Stimulated activated CD4-positive, alpha-beta T cell treated with anti-CD3 and anti-CD28 coated beads, TNF-alpha, amount 100 ng/mL, for 24 hours (primary cell): ENCODE measurements at places on chromosomes 1 and 21.

GRCh38 chr21:35818597-35818996 is 241.7 kb downstream of the SETD4 start:
- DNase-seq, result no peak

GRCh38 chr1:109821221-109821669 is 57.5 kb upstream of the EPS8L3 start:
- DNase-seq, result no peak

- DNase-seq, result peak; percentile 70
Observed at GRCh38 chr1:9426291-9426711, 113.0 kb upstream of the SLC25A33 start.

- DNase-seq, result no peak
Observed at GRCh38 chr1:71080230-71080738, 551 bp downstream of the ZRANB2 start.

DNA sequence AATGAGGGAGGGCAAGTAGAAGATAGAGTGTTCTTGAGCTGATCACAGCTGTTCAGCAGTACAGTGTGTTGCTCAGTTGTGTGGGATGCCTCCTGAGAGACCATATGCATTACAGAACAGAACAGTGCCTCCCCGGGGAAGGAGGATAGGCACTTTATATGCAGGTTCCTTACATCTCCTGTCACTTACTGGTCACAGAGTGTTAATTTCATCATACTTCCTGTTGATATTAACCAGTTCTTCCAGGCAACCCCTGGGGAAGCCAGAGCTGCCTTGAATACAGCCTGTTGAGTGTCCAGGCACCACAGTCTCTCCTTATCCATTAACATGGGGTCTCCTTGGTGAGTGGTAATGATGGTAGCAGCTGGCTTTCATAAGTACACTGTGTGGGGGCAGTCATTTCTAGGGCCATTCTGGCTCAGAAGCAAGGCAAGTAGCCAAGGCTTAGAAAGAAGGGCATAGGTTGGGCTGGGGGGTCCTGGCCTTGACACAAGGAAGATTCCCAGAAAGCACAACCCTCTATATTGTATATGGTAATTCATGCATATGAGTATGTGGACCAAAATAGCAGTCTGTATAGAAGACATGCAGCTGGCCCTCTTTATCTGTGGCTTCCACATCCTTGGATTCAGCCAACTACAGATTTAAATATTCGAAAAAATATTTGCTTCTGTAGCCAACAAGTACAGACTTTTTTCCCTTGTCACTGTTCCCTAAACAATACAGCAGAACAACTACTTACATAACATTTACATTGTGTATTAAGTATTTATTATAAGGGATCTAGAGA is 142.4 kb downstream of the ZP4 start:
- no peak for DNase-seq

DNA sequence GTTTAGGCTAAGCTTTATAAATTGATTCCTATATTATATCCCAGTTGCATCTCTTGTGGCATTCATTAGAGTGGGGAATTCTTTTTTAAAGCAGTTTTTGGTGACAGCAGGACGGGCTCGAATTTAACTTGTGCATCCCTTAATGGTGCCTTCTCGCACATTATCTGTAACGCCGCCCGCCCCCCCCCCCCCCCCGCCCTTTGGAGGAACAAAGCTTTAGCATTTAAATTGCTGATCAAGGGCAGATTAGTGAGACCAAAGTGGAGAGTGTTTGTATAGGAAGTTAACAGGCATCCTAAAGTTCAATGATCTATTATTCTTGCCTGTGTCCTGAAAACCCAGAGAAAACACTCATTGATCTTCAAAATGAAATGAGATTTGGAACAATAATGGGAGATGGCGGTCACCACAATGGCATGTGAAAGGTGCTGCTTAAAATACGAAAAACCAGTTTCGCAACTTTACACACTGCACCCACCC is 2.2 kb downstream of the LMO4 start:
- no peak for DNase-seq

DNA sequence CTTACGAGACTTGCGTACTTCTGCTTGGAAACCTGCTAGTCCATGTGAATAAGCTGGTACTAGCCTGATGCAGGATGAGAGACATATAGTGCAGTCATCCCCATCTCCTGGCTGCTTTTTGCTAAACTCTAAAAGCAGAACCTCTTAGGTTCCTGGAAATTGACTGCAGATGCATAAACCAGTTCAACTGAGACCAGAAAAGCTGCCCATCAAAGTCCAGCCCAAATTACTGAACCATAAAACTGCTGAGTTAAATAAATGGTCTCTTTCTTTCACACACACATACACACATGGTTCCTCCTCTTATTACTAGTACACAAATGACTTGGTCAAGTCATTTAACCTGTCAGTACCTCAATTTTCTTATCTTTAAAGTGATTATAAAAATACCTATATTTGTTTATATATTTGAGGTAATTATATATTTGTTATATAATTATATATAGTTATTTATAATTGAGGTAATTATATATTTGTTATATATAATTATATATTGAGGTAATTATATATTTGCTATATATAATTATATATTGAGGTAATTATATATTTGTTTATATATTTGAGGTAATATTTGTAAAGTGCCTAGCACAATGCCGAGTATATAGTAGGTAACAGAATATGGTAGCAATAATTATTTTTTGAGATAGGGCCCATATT is 25.2 kb upstream of the RABGAP1L start:
- no peak for DNase-seq

DNA sequence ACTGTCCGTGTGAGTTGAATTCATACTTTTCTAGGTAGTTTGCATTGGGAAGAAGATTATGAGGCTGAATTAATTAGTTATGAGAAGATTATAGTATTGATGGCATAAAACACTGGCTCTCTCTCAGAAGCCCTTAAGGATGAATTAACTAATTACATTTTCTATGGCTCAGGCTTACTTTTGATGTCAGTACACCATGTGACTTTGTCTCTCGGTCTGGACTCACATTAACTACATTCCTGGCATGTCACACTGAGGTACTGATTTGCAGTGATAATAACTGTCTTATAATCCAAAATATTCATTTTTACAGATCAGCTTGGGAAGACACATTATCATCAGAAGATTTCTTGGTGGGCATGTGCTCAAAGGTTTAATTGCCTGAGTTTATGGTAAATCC is 362.2 kb downstream of the ZP4 start:
- no peak for DNase-seq

GRCh38 chr1:109250454-109251276 is 1.3 kb downstream of the CELSR2 start:
- no peak for DNase-seq

DNA sequence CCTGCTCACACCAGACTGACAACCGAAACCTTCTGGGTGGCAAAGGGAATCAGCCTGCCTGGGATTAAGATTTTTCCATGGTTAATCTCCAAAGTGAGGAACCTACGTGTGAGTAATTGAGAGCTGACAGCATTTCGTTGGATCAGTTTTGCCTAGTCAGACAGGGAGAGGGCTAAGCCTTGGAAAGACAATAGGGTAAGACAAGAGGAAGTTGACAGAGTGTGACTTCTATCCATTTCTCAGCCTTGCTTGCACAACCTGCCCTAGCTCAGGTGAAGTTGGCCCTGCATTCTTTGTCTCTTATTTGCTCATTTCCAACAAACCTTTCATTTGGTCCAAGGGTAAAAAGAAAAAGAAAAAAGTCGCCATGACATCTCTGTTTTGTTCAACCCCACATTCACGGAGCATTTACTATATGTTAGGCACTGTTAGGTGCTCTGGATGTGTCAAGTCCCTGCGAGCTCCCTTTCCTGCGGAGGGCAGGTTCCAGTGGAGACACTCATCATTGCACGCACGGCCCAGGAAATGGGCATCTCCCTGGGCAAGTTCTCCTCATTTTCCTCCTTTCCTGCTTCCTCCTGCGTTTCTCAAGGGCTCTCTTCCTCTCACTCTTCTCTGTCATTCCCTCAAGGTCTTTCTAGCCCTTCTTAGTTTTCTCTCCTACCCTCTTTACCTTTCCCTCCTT is 23.3 kb downstream of the KIRREL1 start:
- DNase-seq, result no peak

- no peak for DNase-seq
Observed at GRCh38 chr1:201503397-201504176, 3.3 kb downstream of the CSRP1 start.

DNA sequence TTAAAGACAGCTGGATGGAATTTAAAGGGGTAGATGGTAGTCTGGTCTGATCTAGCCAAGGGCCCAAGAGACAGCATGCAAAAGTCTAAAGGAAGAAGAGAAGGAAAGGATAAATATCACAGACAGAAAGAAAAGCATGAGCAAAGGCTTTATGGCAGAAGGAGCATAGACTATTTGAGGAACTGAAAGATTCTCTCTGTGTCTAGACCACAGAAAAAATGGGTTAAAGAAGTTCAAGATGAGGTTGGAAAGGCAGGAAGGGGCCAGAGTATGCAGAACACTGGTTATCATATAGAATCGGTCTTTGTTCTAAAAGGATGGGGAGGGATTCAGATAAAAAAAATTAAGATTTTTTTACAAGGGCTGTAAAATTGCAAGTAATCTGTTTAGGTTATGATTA is 136.8 kb upstream of the SGIP1 start:
- no peak for DNase-seq

DNA sequence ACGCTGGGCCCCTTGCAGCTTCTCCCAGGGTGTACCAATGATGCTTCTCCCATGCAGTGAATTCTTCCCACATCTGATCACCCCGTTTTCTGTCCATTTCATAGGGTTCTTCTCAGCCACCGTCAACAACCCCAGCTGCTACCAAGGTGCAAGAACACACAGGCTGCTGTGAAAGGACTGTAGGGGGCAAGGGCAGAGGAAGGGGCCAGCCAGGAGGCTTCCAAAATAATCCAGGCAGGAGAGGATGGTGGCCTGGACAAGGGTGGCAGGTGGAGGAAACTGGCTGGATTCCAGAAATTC is 113.3 kb upstream of the WNT4 start:
- DNase-seq, result no peak

DNA sequence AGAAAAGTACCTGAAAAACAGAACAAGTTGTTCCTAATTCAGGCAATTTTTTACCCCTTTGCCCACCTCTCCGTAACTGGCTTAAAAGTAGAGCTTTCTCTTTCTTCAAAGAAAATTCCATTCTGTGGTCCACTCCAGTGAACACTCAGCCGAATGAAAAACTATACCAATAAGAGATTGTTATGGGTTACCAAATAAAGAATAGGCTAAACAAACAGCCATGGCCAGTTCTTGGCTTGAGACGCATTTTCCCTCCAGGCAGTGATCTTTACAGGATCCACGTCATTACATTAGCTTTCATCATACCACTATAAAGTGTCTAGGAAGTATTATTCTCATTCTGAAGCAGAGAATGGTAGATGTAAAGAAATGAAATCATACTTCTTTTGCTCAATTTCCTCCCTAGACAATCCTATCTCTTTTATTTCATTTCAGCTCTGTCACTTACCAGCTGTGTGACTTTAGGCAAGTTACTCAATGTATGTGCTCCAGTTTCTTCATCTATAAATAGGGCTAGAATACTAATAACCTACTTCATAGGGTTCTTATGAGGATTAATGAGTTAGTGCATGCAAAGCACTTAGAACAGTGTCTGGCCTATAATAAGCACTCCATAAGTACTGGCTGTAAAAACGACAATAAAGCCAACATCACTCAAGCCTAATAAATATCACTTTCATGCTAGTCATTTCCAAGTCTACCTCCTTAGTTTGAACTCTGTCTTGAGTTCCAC is 26.5 kb upstream of the TRIM45 start:
- no peak for DNase-seq

DNA sequence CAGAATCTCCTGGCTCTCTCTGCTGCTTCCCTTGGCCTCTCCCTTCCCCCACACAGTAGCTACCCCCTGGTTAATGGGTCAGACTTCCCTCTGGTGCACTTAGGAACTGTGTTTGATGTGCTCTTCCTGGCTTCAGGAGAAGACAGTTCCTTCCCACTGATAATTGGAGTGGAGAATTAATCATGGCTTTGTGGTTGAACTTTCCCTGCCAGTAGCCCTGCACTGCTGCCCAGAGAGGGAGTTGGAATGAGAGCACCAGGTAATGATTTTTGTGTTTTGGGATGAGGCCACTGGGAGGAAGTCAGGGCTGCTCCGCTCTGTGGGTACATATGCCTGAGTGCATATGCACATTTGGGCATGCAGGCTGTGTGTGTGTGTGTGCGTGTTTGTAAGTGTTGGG is 39.7 kb upstream of the PADI2 start:
- no peak for DNase-seq

- DNase-seq, result no peak
Observed at GRCh38 chr1:2982615-2983318, 38.5 kb upstream of the ACTRT2 start.

- DNase-seq, result no peak
Observed at GRCh38 chr1:200302921-200303290, 106.9 kb downstream of the ZNF281 start.

- DNase-seq, result no peak
Observed at GRCh38 chr1:12499539-12500240, 118.3 kb downstream of the DHRS3 start.

- DNase-seq, result no peak
Observed at GRCh38 chr1:63590166-63590560, 3.0 kb upstream of the PGM1 start.

DNA sequence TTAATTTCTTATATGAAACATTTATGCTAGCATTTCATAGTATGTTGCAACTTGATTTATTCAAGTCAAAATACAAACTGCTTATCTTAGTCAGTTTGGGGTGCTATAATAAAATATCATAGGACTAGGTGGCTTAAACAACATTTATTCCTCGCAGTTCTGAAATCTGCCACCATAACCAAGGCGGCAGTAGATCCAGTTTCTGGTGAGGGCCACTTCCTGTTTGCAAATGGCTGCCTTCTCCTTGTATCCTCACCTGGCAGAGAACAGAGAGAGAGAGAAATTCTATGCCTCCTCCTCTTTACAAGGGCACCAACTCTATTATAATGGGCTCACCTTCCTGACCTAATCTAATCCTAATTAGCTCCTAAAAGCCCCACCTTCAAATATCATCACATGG is 76.1 kb upstream of the RGS2 start:
- DNase-seq, result no peak

DNA sequence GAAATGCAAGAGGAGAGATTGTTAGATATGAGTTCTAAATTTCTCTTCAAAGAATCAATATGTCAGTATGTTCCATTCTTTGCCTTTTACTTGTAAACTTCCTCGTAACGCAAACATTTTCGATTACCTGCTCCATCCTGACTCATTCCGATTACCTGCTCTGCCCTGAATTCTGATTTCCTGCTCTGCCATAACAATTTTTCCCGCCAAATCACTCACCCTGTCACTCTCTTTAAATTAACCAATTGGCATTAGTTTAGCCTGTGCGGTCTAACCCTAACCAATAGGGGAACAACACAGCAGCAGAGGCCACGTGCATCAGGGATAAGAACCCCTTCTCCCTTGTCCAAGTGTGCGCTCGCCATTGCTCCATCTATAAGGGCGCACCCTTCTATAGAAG is 25.0 kb upstream of the CBR3 start:
- no peak for DNase-seq

- DNase-seq, result no peak
Observed at GRCh38 chr1:31529999-31530684, 46.2 kb upstream of the TINAGL1 start.

DNA sequence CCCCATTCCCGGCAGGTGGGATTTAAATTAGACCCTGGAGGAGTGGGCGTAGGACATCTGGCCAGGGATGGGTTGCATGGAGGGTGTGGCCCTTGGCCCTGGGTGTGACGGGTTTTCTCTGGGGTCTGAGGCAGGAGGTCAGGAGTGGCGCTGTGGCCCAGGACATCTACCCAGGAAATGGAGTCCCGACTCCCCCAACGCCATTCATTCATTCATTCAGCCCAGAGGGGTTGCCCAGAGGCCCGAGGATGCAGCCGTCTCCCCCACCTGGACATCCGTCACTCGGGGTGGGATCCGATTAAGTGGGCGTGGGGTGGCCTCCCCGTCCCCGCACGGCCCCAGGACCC is 663 bp downstream of the ATP13A2 start:
- DNase-seq, result no peak
